NCI-H345 (cell line): ENCODE measurements at places on chromosomes 1 and 21.

DNA sequence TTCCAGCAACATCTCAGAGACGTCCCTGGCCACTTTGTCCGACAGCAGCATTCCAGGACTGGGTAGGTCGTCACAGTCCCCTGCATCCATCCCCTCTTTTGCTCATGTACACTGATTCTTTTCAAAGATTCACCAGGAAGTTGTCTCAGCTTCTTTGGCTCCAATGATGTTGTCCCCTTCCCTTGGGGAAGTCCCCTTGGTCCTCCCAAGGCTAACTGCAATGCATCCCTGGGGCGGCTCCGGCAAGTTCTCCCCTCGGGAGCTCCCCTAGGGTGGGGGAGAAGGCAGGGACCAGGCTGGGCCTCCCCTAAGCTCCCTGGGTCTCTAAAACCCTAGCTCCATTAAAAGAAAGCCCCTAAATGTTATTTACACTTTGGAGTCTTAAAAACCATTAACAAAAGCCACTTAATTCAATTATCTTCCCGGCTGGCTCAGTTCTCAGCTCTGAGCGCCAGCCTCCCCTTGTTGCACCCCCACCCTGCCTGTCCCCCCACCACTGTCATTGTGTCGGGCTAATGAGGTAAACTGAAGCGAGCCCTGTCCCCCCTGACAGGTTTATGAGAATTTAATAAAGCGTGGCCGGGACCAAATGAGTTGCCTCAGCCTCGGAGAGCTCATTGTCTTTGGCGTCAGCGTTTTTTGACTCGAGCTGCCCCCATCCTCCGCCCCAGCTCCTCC lies 25.3 kb downstream of the KNCN start:
- DNase-seq = no peak

DNA sequence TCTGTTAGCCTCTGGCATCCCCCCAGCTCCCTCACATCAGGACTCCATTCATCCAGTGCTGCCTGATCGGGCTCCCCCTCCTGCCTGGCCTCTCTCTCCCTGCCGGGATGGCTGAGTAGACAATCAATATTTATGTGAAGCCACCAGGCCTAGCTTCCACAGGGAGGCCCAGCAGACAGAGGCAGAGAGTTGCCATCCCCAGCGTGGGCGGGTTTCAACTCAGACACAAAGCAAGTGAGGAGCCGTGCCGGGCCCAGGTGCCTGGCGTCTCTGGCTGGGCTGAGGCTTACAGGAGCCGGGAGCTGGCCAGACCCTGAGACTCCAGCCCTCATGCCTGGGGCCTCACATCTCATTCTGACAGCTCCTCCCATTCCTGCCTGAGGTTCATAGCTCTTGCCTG lies 34.5 kb upstream of the ATP2B4 start:
- peak; percentile 5 for DNase-seq

DNA sequence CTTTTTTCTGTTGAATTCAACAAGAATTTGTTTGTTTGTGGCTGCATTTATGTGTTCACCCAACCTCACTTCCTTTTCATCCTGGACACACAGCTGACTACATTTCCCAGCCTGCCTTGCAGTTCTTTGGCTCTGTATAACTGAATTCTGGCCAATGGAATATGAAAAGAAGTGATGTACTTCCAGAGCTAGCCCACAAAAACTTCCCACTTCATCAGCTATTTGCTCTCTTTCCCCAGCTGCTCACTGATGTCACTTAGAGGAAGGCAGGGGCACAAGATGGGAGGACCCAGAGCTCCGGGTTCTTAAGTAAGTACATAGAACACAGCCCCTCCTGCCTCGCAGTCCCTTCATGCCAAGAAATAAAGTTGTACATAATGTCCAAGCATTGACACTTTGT lies 235.0 kb upstream of the FGGY start:
- no peak for DNase-seq

- DNase-seq = no peak
These were observed 50.1 kb upstream of the PCBP3 start for GRCh38 chr21:45593162-45594022.

DNA sequence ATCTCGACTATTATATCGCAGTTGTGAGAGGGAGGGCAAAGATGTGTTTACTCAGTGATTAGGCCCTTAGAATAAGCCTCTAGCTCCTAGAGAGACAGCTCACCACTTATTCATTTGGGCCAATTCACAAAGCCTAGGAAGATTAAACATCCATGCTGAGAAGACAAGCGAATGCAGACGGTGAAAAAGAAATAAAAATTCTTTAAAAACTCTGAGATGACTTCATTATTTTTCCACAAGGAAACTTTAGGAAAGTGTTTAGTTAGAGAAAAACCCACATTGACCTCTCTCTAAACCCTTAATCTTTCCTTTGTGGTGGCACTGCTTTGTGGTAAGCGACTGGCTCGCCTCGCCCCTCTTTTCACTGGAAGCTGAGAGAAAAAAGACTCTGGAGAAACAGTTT lies 146.8 kb upstream of the DMRTA2 start:
- peak; percentile 13 for DNase-seq

GRCh38 chr1:14946684-14947238 lies 206.8 kb upstream of the TMEM51 start:
- no peak for DNase-seq

DNA sequence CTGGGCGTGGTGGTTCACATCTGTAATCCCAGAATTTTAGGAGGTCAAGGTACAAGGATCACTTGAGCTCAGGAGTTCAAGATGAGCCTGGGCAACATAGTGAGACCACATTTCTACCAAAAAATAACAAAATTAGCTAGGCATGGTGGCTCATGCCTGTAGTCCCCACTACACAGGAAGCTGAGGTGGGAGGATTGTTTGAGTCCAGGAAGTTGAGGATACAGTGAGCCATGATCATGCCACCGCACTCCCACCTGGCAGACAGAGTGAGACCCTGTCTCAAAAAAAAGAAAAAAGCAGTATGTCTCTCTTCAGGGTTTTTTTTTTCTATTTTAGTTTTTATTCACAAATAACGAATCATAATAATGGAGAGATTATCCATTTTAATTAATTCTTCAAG lies 233.7 kb upstream of the DMRTA2 start:
- DNase-seq = no peak
